ENCODE measurements at places on chromosomes 11 and 22. TPM values are rescaled to one million over a fixed set of nuclear protein-coding genes. Genes with fewer than 3 reads are reported as not detected.

DNA sequence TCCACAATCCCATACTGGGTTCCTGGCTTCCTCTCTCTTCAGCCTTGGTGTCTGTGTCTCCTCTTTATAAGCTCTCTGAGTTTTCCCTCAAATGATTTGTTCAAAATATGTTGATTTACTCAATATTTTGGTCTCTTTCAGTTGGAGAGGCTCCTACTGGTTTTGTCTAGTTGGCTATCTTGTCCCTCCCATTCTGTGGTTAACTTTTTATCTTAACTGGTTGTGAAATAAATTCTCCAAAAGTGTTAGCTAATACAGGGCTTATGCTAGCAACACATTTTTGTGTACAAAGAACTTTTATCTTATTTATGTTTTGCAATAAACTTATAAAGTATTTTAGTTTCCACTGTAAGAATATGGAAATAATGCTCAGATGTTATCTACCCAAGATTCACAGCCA is 200.9 kb downstream of the AASDHPPT start:
- DNase-seq: no peak

- DNase-seq: no peak
These were observed 35.1 kb upstream of the PDGFD start for GRCh38 chr11:104199053-104199452.

DNA sequence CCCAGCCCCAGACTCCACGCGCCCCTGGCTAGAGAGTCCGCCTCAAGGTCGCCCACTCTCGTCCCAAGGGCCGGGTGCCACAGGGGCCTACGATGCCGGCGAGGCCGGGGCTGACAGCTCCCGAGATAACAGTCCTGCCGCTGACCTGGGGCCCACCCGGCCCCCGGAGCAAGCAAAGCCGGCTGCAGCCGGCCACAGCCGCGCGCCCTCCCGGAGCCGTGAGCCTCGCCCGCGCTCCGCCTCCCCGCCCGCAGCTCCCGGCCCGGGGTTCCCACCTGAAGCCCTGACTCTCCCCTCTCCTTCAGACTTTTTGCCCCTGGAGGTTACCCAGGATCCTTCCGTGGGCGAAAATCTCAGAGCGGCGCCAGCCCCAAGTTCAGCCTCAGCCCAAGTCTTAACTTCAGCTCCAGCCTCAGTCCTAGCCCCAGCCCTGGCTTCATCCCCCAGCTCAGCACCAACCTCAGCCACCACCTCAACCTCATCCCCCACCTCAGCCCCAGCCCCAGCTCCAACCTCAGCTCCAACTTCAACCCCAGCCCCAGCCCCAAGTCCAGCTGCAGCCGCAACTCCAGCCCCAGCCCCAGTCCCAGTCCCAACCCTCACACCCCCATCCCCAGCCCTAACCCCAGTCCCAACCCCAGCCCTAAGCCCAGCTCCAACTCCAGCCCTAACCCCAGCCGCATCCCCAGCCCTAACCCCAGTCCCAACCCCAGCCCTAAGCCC is 1.7 kb downstream of the KLHDC7B start:
- DNase-seq: no peak

GRCh38 chr11:65431451-65432099 is 9.0 kb downstream of the NEAT1 start:
- no peak for DNase-seq

GRCh38 chr22:47994601-47995263 is 1232.3 kb downstream of the TBC1D22A start:
- no peak for DNase-seq

GRCh38 chr11:70643642-70644041 is 245.3 kb downstream of the CTTN start:
- DNase-seq: no peak

DNA sequence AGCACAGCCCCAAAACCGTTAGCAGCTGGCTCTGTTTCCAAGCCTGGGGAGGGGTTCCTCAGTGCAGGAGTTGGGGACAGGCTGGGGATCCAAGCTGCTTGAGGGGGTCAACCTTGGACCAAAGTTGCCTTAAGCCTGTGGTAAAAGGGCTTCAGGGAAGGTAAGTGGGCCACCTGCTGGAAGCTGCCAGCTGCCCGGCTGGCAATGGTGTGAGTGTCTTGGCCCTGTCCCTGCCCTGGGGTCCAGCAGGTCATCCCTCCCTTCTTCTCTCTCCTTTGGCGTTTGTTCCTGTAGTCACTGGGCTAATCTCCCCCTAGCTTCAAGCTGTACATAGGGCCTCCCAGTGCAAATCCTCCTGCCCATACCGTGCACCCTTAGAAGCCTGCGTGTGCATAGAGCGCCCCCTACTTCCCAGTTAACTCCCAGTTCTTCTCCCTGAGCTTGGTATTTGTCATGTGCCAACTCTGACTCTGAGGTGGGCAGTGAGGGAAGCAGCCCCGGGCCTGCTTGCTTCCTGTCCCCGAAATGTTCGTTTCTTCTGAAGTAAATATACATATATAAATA is 4.4 kb downstream of the TMEM258 start:
- no peak for DNase-seq

The TMEM151A gene
- polyA plus RNA-seq: not detected

The RFPL3 gene
- 0.21 TPM for polyA plus RNA-seq

The CD3E gene
- 0.76 TPM for polyA plus RNA-seq

The RAG2 gene
- polyA plus RNA-seq: 0.87 TPM

The STX5 gene
- 53.5 TPM for polyA plus RNA-seq

The SNX32 gene
- polyA plus RNA-seq: 3.3 TPM

The MRPL40 gene
- 45.4 TPM for polyA plus RNA-seq

The PRR33 gene
- polyA plus RNA-seq: 0.23 TPM

The SIDT2 gene
- 41.8 TPM for polyA plus RNA-seq

All from right renal pelvis (tissue), 4 donors.